COR-L47 (cell line): ENCODE measurements at places on chromosomes 12 and 14.

GRCh38 chr14:39383026-39383660 lies 49.1 kb downstream of the FBXO33 start:
- DNase-seq = no peak

- peak; percentile 57 for DNase-seq
Observed at GRCh38 chr14:21476523-21476924, 235 bp downstream of the RAB2B start.

DNA sequence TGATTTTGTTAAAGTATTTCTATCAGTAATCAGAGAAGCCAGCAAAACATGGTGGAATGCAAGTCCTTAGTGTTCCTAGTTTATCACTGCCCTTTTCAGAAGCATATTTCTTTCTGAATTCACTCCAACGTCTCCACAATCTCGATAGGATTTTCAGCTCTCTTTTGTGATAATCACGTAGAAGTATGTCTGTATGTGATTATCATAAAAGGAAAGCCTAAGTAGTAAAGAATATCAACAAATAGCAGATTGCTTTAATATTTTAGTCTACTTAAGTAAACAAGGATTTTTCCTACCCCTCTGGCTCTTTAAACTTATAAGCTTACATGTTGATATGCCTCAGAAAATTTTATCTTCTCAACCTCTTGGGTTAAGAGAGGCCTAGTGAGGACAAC lies 147.4 kb upstream of the NUDT4 start:
- no peak for DNase-seq

DNA sequence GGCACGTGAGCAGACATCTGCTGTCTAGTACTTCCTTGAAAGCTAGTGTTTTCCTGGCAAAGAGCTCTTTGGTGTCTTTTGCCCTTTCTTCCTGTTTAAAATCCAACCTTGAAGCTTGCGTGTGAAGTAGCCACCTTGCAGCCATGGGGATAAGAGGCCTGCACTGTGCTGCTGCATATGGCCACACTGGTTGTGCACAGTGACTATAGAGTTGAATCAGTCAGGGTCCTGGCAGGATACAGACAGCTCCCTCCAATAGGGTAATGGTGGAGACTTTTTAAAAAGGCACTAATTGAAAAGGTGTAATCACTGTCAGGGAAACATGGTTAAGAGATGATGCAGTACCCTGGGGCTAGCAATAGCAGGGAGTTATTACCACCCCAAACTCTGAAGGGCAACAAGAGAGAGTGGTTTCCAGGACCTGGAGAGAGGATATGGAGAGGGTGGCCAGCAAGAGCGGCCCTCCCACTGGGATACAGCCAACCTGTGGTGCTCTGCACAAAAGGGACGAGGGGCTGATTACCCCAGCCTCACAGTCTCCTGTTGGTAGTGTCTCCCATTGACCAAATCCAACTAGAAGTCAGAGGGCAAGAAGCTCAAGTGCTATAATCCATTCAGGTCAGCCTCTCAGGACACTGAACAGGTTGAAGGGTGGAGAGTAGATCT lies 4.8 kb upstream of the GLT8D2 start:
- DNase-seq = no peak

DNA sequence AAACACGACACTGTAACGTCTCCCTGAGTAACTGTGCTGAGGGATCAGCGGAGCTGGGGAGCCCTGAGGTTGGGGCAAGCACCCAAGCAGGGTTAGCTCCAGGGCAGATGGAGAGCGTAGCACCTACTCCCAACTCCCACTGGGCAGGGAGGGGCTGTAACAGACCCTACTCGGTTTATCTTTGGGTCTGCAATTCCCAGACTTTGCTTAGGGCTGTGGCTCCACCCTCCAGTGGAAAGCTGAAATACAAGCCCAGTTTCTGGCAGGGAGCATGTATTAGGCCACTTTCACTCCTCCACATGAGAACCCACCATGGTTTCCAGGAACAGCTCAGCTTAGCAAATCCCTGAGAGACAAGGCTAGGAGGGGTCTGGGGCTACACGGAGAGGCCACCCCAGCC lies 17.3 kb upstream of the TC2N start:
- no peak for DNase-seq

- no peak for DNase-seq
Observed at GRCh38 chr14:98858158-98858557, 413.8 kb downstream of the BCL11B start.

GRCh38 chr14:105128059-105128458 lies 40.5 kb downstream of the JAG2 start:
- no peak for DNase-seq

DNA sequence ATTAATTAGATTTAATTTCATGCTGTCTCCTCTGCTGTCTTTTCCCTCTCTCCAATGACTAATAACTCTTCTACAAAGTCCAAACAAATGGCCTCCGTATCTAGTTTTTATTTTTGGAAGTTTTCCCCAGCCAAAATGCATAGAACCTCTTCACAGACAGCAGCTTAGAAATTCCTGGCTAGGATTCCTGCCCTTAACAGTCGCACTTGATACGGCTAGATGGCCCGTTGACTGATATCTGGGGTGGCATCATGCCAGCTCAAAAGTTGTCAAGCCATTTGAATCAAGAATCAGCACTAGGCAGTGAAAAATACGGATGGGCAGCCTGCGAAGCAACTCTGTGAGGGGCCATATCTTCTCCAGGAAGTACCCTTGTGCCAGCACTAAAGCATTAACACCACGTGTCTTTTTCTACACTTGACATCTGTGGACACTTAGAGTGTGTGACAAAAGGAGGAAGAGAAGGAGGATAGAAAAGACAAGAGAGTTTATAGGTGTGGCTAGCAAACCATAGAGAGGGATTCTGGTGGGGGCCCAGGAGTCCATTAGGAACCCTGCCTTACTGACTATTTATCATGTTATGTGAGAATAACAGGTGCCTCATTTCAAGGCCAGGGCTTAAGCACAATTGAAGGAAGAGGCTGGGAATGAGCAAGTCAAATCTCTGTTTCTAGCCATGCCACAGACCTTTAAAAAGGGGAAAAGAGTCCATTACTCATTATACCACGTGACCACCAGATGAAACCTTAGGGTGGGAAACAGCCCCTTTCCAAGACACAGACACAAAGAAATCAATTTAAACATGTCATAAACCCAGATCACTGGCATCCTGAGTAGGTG lies 39.2 kb upstream of the KRR1 start:
- no peak for DNase-seq
